MM.1S (cell line): ENCODE measurements at places on chromosomes 2 and 18.

DNA sequence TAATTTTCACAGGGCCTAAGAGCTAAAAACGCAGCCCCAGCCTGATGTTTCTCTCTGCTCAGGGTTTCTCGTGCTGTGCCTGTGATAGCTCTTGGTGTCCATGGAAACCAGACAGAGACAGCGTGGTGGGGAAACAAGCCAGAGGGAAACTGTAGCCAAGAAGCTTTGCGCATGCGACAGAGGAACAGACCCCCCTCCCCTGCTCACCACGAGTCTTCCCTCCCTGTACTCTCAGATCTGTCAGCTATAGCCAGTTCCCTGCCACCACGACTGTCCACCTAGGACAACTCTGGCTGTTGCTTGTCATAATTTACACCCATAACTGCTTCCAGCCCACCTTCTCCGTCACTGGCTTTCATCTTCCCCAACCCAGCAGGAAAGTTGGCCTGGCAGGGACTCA is 13.2 kb upstream of the DNAJC27 start:
- no peak overlapping the region for H3K4me3 ChIP-seq
- H3K27me3 ChIP-seq = no peaks in the 10 kb centered on the region
- no peaks in the 10 kb centered on the region for H3K4me1 ChIP-seq
- H3K36me3 ChIP-seq = no peaks in the 10 kb centered on the region
- no peak overlapping the region for H3K27ac ChIP-seq
- DNase-seq = no peak

DNA sequence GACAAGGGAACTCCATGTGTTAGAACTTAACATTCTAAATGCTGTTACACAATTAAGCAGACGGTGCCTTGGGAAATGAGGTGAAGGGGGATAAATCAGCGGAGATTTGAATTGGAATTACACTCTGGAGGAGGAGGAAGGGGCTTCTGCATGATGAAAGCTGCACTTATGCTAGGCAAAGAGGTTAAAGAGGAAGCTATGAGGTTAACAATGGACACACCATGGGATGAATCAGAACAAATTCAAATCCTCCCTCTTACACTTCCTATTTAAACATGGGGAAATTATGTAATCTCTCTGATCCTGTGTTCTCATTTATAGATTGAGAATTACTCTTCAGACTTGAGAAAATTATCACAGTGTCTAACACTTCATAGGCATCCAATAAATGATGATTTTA is 121.5 kb upstream of the SIX2 start:
- H3K27ac ChIP-seq = no peak overlapping the region
- DNase-seq = no peak
- H3K4me1 ChIP-seq = no peaks in the 10 kb centered on the region

- no peak overlapping the region for H3K27ac ChIP-seq
- no peak for DNase-seq
- no peaks in the 10 kb centered on the region for H3K4me1 ChIP-seq
Measured at GRCh38 chr2:88090446-88091283, 23.0 kb downstream of the SMYD1 start.

- H3K4me3 ChIP-seq = no peak overlapping the region
- no peaks in the 10 kb centered on the region for H3K27me3 ChIP-seq
- no peaks in the 10 kb centered on the region for H3K4me1 ChIP-seq
- H3K27ac ChIP-seq = no peak overlapping the region
Measured at GRCh38 chr2:8598295-8599165, 83.3 kb upstream of the ID2 start.

- H3K36me3 ChIP-seq = no peaks in the 10 kb centered on the region
- H3K4me3 ChIP-seq = peak overlapping the region; percentile 83; the same call in 1 of the 2 replicates
- peaks cover 4% of the 10 kb centered on the region; the same call in 1 of the 2 replicates for H3K4me1 ChIP-seq
Measured at GRCh38 chr2:128315829-128316776, 2.6 kb downstream of the HS6ST1 start.

DNA sequence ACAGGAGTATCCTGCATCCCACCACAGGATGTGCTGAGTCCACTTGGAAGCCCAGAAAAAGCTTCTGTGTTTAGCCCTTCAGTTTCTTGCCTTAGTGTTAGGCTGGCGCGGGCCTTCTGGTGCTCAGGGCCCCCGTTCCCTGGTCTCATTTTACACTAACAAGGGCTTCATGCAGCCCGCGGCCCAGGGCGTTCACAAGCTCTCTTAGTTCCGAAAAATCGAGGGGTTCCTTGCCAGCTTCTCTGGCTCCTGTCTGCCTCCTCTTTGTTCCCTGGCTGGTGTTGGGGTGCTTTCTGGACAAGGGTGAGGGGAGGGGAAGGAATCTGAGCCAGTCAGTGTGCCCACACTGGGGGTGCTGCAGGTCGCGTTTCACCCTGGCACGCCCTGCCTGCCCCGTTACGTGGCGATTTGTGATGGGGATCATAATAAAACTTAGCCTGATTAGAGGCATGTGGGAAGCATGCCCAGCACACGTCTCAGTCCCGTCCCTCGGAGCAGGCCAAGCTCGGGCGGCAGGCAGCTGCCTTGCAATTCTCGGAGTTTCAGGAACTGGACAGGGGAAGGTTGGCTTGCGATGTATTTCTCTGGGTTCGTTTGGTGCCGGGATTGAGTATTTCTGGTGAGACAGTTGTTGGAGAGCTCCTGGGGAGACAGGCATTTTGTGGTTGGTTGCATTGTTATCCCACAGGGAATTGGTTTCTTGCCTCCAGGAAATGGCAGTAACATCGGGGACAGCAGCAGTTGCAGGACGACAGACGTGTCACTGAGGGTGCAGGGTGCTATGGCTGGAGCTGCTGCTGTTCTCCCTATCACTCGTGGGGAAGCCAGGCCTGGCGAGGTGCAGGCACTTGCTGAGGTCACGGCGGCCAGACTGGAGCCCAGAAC is 22.9 kb downstream of the SH3BP4 start:
- no peak overlapping the region for H3K27ac ChIP-seq
- H3K36me3 ChIP-seq = no peaks in the 10 kb centered on the region

- H3K4me1 ChIP-seq = no peaks in the 10 kb centered on the region
- DNase-seq = no peak
- no peak overlapping the region for H3K4me3 ChIP-seq
Measured at GRCh38 chr2:134677856-134678756, 40.7 kb downstream of the TMEM163 start.

DNA sequence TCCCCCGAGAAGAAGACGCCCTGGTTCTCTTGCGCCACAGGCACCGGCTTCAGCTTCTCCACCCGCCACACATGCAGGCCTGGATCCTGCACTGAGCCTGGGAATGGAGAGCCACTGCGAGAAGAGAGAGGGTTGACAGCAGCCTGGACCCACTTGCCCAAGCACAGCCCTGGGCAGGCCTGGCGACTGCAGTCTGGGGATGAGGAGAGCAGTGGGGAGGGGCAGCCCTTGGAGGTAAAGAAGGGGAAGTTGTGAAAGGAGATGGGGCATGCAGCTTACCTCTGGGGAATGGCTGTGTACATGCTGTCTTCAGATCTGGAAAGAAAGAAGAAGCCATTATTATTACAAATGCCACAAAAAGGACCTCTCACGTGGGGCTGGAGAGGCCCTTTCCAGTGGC is 8.3 kb downstream of the CAPG start:
- H3K27me3 ChIP-seq = no peaks in the 10 kb centered on the region
- DNase-seq = no peak
- H3K4me1 ChIP-seq = peaks cover 12% of the 10 kb centered on the region
- no peaks in the 10 kb centered on the region for H3K36me3 ChIP-seq
- H3K27ac ChIP-seq = no peak overlapping the region

DNA sequence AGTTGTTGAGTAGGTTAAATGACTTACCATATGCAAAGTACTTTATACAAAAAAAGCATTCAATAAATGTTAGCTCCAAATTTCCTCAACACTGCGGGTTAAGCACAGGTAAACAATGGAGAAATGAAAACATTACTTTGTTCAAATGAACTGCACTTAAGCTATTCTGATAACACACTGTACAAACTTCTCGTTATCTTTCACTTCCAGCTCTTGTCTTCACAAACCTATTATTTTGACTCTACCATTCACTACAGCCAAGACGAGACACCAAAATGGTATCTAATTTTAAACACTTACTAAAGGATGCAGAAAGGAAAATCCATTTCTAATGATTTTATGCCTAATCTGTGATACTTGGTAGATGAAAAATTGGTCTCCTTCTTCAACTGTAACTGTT is 43.8 kb downstream of the SLC40A1 start:
- H3K4me3 ChIP-seq = no peak overlapping the region
- no peak for DNase-seq
- no peak overlapping the region for H3K27ac ChIP-seq
- no peaks in the 10 kb centered on the region for H3K36me3 ChIP-seq
- H3K27me3 ChIP-seq = no peaks in the 10 kb centered on the region

DNA sequence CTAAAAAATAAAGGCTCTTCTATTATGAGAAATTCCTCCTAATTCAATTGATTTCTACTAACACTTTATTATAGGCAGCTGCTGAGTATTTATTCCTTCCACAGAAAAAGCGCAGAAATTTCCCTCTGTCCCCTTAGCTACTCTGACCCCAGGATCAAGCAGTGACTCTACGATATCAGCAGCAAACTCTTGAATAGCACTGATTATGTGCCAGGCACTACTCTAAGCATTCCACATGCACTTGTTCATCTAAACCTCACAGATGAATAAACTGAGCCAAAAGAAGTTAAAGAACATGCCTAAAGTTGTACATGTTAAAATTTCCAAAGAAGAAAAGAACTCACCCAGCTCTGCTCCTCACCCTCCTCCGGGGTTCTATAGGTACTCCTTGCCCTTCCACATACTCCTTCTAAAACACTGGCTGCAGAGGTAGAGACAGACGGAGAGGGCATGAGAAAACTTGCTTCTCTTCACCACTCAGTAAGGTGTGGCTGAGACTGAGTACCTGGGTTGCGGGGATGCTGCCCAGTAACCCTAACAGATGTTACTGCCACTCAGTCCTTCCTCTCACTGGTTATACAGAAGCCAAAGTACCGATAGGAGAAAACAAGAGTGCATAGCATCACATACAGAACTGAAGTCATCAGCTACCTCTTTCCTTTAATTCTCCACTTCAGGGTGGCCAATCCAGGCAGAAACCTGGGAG is 9.9 kb downstream of the C1D start:
- H3K4me1 ChIP-seq = no peaks in the 10 kb centered on the region
- H3K27me3 ChIP-seq = no peaks in the 10 kb centered on the region
- no peak for DNase-seq
- H3K4me3 ChIP-seq = no peak overlapping the region
- H3K36me3 ChIP-seq = no peaks in the 10 kb centered on the region

- DNase-seq = no peak
- no peaks in the 10 kb centered on the region for H3K4me1 ChIP-seq
- no peaks in the 10 kb centered on the region for H3K36me3 ChIP-seq
- no peak overlapping the region for H3K4me3 ChIP-seq
Measured at GRCh38 chr18:29160170-29160569, 983.2 kb upstream of the CDH2 start.

- no peaks in the 10 kb centered on the region for H3K27me3 ChIP-seq
- no peak for DNase-seq
- no peaks in the 10 kb centered on the region for H3K4me1 ChIP-seq
- no peak overlapping the region for H3K4me3 ChIP-seq
Measured at GRCh38 chr2:136487421-136487820, 277.9 kb upstream of the THSD7B start.

DNA sequence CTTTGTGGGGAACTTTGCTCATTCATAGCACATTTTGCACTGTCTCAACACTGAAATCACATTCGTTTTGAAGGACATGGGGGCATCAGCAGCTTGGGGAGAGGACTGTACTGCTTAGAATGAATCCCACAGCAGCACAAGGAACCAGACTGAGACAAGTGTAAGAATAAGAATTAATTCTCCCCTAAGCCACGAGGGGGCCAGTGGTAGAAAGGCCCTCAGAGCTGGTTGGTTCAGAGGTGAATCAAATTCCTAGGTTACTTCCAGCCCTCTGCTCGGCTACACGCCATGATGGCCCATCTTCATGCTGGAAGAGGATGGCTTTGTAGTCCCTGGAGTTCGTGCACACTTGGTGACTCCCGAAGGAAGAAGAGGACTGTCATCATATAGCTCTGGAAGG is 12.0 kb upstream of the MC5R start:
- no peak for DNase-seq
- H3K4me3 ChIP-seq = no peak overlapping the region
- H3K27me3 ChIP-seq = no peaks in the 10 kb centered on the region
- no peaks in the 10 kb centered on the region for H3K36me3 ChIP-seq
- no peaks in the 10 kb centered on the region for H3K4me1 ChIP-seq
- H3K27ac ChIP-seq = no peak overlapping the region

DNA sequence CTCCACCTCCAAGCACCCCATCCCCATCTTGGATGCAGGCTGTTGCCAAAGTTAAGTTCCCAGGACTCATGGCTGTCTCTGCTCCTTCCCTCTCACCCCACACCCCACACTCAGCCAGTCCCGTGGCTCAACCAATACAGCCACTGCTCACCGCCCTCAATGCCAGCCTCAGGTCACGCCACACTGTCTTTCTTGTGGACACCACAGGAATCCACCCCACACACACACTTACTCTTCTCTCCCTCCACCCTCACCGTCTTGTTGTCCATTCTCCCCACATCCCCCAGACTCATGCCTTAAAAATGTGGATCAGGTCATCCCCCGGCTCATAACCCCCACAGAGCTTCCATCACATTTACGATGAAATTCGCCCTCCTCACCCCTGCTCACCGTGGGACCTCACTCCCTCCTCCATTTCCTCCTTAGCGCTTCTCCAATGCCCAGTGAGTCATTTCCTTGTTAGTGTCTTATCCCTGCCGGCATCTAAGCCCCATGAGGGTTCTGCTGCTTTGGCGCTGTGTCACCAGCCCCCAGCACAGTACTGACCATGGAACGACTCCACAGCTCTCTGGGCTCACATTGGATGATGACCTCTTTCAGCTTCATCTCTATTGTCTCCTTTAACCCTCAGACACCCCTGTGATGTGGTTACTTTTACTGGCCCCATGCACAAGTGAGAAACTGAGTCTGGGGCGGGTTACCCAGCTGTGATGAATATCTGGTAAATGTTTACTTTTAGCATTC is 13.8 kb downstream of the MLPH start:
- H3K27me3 ChIP-seq = peaks cover 7% of the 10 kb centered on the region; the same call in 1 of the 2 replicates
- H3K27ac ChIP-seq = no peak overlapping the region
- H3K4me1 ChIP-seq = no peaks in the 10 kb centered on the region
- no peak for DNase-seq
- H3K36me3 ChIP-seq = no peaks in the 10 kb centered on the region

GRCh38 chr2:205835923-205836322 is 153.6 kb downstream of the NRP2 start:
- H3K36me3 ChIP-seq = no peaks in the 10 kb centered on the region
- no peaks in the 10 kb centered on the region for H3K4me1 ChIP-seq
- no peak for DNase-seq

- H3K27me3 ChIP-seq = peaks cover 26% of the 10 kb centered on the region
- no peak within 1 kb of the TSS for H3K27ac ChIP-seq
- no peak for DNase-seq
- peak within 1 kb of the TSS; percentile 70 for H3K4me3 ChIP-seq
- no peaks in the 10 kb centered on the region for H3K36me3 ChIP-seq
- H3K4me1 ChIP-seq = 0 out of 2 replicates have a peak, but pooled peaks cover 6% of the 10 kb centered on the region
Measured at GRCh38 chr18:13218368-13218991, at the start of gene LDLRAD4. LDLRAD4 (plus strand) TSS chr18:13218760.

GRCh38 chr2:12979066-12979465 is 262.3 kb downstream of the TRIB2 start:
- H3K27me3 ChIP-seq = no peaks in the 10 kb centered on the region
- H3K27ac ChIP-seq = no peak overlapping the region
- no peaks in the 10 kb centered on the region for H3K36me3 ChIP-seq
- H3K4me1 ChIP-seq = no peaks in the 10 kb centered on the region
